ENCODE measurements at places on chromosomes 7 and 10.

DNA sequence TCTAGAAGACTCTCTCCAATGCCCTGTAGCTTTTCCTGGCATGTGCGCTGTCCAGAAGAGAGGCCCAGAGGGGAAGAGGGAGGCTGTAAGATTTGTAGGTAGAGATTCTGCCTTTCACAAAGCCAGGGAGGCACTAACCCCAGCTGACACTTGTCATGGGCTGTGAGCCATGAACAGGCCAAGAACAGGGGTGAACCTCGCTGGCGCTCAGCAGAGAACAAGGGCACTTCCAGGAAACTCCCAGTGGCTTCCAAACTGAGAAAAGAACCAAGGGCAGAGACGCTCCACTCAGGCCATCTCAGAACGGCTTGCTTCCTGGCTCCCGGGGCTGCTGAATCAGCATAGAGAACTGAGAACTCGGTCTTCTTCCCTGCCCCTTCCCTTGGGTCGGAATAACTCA lies 257.8 kb upstream of the ZNF32 start:
- no peak for DNase-seq

DNA sequence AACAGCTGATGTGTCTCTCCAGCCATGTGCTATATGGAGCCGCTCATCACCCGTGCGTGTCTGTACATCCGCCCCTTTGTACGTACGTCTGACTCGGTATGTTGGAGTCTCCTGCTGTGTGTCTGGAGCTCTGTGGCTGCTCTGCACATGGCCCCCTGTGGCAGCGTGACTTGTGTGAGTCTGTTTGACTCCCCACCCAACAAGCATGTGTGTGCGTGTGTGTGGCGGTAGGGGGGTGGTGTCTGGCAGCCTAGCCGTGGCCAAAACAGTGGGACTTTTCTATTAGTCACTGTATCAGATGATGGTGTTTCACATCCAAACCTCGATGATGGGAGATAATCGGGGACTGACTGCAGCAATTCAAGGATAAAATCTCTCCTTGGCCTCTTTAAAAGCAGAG lies 94.1 kb downstream of the COL13A1 start:
- DNase-seq: peak; percentile 77

GRCh38 chr7:139180700-139181311 lies 50.2 kb upstream of the UBN2 start:
- DNase-seq: peak; percentile 15

DNA sequence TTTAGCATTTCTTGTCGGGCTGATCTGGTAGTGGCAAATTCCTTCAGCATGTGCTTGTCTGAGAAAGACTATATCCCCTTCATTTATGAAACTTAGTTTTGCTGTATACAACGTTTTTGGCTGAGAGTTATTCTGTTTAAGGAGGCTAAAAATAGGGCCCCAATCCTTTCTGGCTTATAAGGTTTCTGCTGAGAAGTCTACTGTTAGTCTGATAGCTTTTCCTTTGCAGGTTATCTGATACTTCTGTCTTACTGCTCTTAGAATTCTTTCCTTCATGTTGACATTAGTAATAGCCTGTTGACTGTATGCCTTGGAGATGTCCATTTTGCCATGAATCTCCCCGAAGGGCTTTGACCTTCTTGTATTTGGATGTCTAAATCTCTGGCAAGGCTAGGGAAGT lies 9.9 kb downstream of the CASP7 start:
- no peak for DNase-seq

- DNase-seq: no peak
Measured at GRCh38 chr7:142645777-142646176, 103.5 kb upstream of the PRSS1 start.

DNA sequence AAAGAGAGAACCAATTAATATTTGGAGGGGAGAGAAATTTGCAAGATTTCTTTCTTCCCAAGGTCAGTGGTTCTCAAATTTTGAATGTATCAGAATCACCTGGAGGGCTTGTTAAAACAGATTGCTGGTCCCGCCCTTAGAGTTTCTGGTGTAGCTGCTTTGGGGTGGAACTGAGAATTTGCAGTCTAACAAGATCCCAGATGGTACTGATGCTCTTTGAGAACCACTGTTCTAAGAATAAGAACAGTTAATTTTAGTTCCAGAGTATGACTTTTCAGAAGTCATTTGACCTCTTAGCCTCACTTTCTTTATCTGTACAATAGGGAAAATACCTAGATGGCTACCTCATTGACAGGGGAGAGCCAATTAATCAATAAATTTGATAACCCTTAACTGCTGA lies 161.6 kb downstream of the PRKG1 start:
- DNase-seq: no peak

DNA sequence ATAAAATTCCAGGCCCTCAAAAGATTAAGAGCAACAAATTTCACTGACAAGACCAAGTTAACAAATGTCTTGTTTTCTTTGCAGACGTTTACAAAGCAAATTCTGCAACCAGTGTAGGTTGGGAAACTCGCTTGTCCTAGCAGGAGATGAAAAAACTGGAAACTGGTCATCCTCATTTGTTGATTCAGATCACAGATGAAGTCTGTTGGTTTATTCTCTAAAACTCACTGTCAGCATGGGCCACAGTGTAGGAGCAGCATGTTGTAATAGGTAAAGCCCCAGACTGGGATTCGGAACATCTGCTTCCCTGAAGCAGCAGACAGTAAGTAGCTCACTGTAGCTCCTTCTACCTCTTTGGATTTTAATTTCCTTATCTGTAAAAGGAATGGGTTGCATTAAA lies 31.5 kb downstream of the PANK1 start:
- DNase-seq: no peak

GRCh38 chr10:124162774-124163354 lies 69.5 kb upstream of the CHST15 start:
- DNase-seq: no peak

GRCh38 chr10:120710076-120710475 lies 141.1 kb upstream of the WDR11 start:
- no peak for DNase-seq

- DNase-seq: no peak
Measured at GRCh38 chr7:130409067-130409711, 28.9 kb downstream of the CPA1 start.

- no peak for DNase-seq
Measured at GRCh38 chr7:54782314-54782713, 23.3 kb upstream of the SEC61G start.

DNA sequence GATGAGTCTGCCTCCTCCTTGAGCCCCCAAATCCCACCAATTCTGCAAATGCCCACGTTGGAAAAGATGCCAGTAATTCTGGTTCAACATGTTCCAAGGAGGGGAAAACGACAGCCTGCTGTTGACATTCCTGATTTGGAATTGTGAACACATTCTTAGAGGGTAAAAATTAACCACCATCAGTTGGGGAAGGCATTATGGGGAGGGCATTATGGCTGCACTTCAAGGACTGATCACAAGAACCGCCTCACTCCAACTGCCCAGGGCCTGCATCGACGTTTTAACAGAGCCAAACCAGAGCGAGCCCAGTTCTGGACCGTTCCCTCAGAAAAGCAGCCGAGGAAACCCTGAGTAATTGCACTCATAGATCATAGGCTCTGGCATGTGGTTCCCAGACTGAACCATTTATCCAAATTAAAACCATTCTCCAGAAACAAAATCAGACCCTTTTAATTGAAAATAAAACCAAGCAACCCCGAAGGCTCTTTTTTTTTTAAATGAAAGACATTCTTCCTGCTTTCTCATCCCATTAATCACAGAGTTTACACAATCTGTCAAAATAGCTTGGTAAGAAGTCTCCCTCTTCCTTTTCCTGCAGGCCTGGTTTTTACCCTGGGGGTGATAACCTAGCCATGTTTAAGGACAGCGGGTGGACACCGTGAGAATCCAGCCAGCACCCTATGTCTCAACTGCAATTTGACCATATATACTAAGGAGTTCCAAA lies 8.0 kb downstream of the TNS3 start:
- peak; percentile 95 for DNase-seq

DNA sequence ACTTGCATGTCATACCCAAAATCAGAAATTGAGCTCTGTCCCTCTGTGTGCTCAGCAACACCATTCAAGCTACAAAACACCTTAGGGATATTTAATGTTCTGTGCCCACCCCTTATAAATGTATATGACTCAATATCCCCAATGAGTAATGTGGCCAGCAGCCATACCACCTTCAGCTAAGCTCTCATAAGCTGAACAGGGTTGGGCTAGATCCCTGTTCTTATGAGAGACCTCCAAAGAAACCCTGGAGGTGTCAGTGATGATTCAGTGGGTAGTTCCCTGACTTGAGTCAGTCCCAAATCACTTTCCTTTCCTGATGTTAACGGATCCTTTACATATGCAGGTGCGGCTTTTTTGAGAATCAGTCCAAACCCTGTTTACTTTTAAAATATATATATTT lies 253.8 kb downstream of the CREB5 start:
- no peak for DNase-seq

GRCh38 chr7:26326211-26326610 lies 34.5 kb downstream of the SNX10 start:
- DNase-seq: no peak

DNA sequence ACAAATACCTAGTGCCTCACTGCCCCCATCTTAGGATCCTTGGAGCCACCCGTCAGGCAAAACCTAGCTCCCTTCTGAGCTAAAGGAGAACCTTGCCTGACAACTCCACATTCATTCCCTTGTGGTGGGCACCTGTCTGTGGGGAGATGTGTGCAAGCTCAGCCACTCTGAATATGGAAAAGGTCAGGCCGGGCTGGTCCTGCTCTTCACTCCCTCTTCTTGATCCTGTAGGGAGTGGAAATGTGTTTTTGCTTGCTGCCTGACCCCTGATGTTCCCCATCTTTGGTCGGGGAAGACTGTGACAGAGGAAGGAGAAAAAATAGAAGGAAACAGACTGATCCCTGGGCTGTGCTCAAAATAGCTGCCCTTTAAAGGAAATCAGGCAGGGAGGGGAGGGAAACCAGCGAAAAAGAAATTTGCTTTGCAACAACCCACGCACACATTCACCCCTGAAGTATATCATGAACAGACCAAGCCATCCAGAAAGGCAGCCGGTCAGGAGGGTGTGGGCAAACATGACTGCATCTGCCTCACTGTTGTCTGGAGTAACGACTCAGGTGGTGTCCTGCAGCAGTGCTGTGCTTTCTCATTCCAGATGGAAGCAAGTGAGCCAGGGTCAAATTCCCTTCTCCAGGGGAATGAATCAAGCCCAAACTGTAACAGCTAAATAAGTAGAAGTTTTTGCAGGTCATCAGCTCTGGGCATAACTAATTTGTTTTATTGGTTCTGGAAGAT lies 74.0 kb downstream of the SCRN1 start:
- no peak for DNase-seq

- DNase-seq: no peak
Measured at GRCh38 chr10:1365540-1366321, 309.5 kb downstream of the WDR37 start.

- no peak for DNase-seq
Measured at GRCh38 chr7:102318482-102318971, 31.9 kb downstream of the SH2B2 start.

- DNase-seq: no peak
Measured at GRCh38 chr10:11901833-11902475, 78.8 kb downstream of the PROSER2 start.

- no peak for DNase-seq
Measured at GRCh38 chr7:42833411-42833810, 78.5 kb downstream of the C7orf25 start.

DNA sequence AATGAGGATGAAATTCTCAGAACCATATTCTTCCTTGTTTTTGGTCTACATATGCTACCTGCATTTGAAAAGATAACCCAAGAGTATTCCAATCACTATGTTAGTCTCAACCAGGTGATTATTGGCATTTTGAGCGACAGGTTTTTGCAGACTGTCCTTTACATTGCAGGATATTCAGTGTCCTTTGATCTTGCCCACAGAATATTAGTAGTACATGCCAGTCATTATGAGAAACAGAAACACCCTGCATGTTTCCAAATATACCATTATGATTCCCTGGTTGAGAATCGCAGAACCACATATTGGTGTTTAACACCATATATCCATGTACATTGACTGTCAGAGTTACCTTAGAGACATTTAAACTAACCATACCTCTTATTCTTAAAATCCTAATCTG lies 30.6 kb downstream of the TMEM243 start:
- no peak for DNase-seq

- DNase-seq: no peak
Measured at GRCh38 chr10:127254276-127254675, 57.9 kb upstream of the INSYN2A start.

DNA sequence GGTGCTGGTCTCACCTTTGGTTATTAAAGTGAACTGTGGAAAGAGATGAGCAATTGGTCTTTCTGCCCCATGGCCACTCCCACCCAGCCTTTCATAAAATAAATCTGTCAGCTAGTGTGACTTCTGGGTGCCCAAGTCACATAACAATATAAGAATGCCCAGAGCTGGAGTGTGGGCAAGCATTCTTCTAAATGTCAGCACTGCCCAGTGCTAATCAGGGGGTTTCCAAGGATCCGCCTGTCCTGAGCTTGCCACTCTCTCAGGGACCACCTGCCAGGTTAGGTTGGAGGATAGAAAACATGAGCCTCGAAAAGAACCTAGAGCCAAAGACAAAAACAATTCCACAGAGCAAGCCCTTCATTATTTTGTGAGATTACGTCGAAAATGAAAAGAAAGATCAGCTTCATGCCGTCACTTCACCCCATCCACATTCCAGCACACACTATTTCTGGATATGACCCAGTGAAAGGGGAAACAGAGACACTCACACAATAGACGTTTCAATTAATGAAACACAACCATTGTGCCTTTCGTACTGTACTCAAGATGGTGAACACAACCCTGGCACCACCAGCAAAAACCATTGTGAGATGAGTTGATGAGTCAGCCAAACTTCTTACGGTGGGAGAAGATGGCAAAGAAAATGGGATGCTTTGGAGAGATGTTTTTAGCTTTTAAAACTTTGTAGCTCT lies 30.8 kb downstream of the SCRN1 start:
- DNase-seq: no peak

GRCh38 chr7:20275637-20276036 lies 55.1 kb upstream of the ITGB8 start:
- peak; percentile 54 for DNase-seq

- no peak for DNase-seq
Measured at GRCh38 chr10:71368643-71369042, 28.1 kb upstream of the CDH23 start.

DNA sequence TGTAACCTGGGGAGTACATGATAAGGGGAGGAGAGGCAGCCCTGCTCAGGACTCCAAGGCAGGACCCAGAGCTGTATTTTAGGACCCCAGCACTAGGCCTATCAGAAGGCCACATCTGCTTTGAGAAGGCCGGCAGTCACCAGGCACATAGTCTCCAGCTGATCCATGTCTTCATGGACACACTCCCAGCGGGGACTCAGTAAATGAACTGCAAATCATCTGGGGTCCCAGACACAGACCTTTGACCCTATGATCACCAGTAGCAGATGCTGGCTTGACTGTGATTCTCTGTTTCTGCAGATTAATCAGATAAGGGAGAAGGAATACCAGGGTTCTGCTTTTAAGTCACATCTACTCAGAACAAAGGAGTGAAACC lies 341.4 kb upstream of the PODXL start:
- DNase-seq: no peak

DNA sequence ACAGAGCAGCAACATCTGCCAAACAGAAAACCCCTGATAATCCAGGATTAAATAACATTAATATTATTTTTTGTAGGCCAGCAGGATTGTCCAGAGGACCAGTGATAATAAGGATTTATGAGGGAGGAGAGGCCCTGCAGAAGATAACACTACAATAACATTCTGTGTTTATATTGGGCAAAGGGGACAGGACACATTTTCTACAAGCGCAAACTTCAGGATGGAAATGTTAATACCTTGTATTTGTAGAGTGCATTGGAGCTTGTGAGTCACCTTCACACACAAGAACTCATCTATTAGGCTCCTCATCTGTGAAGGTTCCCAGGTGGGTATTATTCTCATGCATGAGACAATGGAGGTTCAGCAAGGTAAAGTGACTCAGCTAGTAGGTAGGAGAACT lies 51.0 kb downstream of the BAMBI start:
- no peak for DNase-seq
